ENCODE measurements at places on chromosomes 6 and 20.

- no peak for DNase-seq
Measured at GRCh38 chr20:63415647-63416391, 54.7 kb upstream of the CHRNA4 start.

DNA sequence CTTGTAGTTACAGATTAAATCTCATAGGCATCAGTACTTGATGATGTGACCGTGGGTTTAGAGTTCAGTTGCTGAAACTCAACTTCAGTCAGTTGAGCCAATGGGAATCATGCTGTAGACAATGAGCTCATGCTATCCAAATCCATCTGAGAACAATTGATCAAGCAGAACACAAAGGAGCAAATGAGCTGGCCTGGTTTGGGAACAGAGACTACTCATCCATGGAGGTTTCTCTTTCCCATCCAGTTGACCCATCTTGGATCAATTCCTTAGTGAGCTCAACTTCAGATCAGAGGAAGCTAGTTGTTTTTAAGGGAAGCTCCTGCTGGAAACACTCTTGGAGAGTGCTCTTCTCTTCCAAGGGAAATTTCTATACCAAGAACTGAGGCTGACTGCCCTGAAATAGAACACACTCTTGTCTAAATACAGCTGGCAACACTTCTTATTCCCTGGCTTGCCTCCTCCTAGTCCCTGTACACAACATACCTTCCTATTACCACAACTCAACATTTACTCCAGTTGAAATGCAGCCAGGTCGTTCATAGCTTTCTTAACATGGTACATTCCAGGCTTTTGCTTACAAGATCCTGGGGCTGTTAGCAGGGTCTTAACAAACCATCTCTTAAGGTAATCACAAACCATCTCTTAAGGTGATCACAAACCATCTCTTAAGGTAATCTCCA is 203.9 kb upstream of the PRDM1 start:
- no peak for DNase-seq

DNA sequence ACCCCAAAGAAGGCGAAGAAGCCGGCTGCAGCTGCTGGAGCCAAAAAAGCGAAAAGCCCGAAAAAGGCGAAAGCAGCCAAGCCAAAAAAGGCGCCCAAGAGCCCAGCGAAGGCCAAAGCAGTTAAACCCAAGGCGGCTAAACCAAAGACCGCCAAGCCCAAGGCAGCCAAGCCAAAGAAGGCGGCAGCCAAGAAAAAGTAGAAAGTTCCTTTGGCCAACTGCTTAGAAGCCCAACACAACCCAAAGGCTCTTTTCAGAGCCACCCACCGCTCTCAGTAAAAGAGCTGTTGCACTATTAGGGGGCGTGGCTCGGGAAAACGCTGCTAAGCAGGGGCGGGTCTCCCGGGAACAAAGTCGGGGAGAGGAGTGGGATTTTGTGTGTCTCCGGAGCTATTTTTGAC is 69.6 kb downstream of the HFE start:
- DNase-seq, result no peak

DNA sequence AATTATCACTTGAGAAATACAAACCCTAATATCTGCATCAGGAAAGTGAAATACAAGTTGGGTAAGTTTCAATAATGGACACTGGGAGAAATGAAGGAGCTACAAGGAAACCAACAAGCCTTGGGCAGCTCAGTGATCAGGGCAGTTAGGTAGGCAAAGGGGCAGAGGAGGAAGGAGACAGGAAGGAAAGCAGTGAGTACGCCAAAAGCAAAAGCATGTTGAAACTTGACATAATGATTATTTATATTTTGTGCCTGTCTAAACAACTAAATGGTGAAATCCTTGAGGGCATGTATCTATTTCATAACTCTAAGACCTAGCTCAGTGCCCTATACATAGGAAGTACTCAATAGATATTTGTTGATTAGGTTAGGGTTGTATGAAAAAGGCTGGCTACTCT is 23.3 kb downstream of the PXT1 start:
- no peak for DNase-seq

DNA sequence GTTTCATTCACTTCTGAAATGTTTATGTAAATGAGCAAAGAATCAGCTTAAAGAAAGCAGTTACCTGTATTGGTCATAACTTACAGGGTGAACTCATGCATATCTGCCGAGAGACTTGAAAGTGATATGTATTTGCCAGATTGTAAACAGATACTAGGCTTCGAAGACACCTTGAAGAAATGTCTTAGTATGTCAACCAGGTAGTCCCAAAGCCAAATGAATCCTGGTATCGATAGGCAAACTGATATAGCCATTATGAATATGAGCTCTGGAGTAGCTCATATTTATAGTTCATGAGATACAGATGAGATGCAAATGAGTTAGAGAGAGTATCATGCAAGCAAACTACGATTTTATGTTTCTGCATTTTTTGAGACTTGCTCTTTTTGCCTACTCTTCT is 55.8 kb downstream of the RNF182 start:
- DNase-seq, result no peak

DNA sequence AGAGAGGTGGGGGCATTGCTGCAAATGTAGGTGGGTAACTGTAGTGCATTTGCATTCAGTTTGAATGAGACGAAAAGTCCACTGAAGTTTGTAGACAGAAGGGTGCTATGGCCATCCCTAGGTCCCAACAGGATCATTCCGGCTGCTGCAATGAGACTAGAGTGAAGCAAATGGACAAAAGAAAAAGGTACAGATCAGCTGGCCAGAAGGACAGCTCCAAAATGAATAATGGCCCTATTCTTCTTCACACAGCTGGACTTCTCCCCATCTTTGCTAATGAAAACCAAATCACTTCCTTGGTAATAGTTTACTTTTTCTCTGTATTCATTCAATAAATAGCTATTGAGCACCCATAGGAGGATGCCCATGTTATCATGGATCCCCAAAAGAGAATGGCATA is 56.4 kb upstream of the TPD52L1 start:
- DNase-seq, result no peak

DNA sequence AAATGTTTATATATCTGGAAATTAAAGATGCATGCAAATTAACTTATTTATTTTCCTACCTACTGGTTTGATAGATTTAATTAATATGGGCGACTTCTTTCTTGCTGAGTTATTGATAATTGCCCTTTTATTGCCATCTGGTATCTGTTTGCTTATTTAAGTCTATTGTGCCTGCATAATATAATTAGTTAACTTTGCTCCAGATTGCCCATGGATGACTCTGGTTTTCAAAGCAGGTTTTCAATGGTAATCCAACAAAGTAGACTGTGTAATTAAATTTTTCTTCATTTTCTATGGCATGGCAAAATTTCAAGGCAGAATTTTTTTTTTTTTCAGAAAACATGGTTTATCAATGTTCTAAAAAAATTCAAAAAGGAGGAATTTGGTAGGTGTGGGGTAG is 1092.0 kb downstream of the GRIK2 start:
- no peak for DNase-seq

DNA sequence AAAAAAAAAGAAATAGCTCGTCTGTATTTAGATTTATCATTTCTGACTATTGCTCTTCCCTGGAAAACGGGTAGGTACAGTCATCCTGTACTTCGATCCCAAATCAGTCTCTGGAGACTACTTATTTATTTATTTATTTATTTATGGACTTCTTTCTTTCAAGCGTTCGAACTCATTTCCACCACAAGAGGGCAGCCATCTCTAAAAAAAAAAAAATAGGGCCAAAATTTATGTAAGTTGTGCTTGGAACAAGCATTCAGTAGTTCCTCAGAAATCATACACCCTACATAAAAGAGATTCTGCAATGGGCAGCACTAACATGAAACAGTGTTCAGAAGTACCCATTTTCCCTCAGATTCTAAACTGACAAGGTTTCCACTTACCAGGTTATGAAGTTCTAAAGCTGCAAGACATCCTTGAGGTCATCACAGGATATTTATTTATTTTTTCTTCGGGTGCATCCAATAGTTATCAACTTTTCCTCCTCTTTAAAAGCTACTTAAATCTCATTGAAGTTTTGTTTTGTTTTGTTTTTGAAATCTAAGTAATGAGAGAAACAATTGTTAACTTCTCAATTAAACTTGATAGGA is 1.9 kb upstream of the BMP2 start:
- peak; percentile 51 for DNase-seq

GRCh38 chr20:403582-403957 is 4.5 kb upstream of the RBCK1 start:
- DNase-seq, result no peak

DNA sequence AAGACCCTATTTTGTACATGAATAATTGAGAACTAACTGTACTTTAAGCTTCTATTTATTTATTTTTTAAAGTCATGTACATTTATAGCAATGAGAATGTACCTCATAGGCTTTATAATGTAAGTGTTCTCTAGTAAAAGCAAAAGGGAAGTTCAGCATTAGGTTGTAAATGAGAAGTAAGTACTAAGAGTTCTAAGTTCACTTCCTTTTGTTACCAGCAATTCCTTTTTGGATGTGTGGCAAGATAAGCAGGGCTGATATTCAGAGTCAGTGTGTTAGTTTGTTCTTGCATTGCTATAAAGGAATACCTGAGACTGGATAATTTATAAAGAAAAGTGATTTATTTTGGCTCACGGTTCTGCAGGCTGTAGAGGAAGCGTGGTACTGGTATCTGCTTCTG is 54.0 kb upstream of the CCN2 start:
- no peak for DNase-seq

DNA sequence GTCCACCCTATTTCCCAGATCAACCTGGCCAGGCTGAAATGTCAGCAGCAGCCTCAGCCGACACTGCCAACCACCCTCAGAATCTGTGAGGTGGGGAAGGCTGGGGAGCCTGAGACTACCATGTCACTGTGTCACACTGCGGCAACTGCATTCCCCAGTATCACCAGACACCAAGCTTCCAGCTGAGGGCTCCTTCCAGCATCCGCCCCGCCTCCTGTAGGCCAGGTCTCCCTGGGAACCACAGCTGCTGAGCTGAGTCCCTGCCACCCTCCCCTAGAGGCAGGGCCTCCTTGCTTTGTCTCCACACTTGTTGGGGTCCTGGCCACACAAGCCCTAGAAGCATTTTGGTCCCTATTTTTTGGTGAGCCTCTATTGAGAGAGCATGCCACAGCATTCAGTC is 115.7 kb downstream of the UNC5CL start:
- DNase-seq, result no peak

- DNase-seq, result no peak
Measured at GRCh38 chr6:97231911-97232310, 51.1 kb downstream of the MMS22L start.

DNA sequence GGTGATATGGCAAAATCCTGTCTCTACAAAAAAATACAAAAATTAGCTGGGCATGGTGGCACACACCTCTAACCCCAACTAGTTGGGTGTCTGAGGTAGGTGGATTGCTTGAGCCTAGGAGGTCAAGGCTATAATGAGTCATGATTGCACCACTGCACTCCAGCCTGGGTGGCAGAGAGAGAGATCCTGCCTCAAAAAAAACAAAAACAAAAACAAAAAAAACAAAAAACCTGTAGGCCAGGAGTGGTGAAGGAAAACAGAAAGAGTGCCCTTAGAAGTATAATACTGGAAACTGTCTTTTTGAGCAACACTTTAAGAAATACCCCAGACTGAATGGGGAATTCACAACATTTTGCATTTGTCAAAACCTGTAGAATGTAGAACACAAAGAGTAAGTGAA is 85.3 kb downstream of the JARID2 start:
- no peak for DNase-seq

DNA sequence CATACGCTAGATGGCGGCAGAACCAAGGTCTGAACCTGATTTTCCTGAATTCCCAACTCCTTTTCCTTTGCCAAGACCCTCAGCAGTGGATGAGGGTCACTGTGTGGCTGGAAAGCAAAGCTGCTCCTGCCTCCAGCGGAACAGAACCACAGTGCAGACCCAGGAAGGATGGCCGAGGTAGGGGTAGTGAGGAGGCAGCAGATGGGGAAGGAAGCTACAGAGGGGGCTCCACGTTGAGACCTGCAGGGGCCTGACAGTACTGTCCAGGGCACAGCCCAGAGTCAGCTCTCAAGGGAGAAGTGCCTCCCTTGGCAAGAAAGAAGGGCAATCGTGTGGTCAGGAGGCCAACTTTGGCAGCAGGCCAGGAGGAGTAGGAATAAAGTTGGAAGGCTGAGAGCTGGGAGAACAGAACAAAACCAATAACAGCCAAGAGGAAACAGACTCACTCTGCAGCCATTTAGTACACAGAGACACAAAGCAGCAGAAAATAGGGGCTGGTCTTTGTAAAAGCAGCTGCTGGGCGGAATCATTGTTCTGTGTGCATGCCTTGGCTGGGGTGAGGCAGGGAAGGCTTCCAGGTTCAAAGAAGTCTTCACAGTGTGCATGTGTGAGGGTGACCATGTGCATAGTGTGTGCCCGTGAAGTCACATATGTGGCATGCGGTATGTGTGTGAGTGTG is 3.1 kb downstream of the GABRR2 start:
- DNase-seq, result peak; percentile 82

- DNase-seq, result no peak
Measured at GRCh38 chr6:158068893-158069799, 87.5 kb downstream of the SYNJ2 start.

GRCh38 chr6:163841733-163842132 is 427.2 kb downstream of the QKI start:
- no peak for DNase-seq

DNA sequence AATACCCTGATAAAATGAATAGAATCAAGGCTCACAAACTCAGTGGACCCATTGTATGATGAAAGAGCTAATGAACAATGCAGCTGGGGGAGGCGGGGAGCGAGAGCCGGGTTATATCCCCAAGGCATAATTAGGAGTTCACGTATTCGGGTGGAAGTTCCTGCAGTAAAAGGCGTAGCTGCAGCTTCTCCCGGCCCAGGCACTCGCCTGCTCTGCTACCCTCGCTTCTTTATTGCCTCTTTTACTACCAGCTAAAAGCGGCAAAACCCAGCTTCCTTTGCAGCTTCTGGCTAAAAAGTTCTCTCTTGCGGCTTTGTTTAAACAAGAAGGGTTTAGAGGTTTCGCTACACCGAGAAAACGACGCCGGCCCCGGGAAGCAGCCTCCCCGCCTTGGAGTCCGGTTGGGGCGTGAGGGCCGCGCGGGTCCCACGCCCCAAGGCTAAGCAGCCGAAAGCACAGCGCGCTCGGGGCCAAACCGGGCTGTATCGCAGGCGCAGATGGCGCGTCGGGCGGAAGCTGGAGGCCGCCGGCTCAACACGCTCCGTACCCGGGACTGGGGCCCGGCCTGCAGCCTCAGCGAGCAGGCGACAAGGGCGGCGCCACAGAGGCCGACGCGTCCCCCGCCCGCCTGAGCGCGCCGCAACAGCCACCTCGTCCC is 1.6 kb downstream of the ZBTB2 start:
- peak; percentile 65 for DNase-seq

All from muscle of back (tissue), 13 donors.